ENCODE measurements at places on chromosomes 4 and X.

GRCh38 chr4:3287972-3288570 lies 4.8 kb upstream of the RGS12 start:
- no peak for DNase-seq

DNA sequence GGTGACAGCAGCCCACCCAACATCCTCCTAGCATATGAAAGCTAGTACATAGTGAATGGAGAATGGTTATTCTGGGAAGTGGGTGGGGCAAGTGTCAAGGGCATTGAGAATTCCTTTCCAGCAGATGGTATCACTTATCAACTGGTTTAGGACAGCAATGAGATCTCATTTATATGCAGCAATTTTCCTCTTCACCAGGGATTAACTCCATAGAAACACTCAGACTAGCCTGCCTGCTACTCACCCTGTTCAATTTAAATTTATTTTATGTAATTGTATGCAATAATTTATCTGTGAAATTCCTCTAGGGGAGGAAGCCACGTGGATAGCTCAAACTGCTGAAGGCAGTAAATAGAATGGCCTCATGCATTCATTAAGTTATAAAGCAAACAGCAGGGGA lies 101.6 kb upstream of the MID1IP1 start:
- DNase-seq, result no peak

GRCh38 chrX:119758731-119759247 lies 401 bp downstream of the SOWAHD start:
- peak; percentile 23 for DNase-seq

DNA sequence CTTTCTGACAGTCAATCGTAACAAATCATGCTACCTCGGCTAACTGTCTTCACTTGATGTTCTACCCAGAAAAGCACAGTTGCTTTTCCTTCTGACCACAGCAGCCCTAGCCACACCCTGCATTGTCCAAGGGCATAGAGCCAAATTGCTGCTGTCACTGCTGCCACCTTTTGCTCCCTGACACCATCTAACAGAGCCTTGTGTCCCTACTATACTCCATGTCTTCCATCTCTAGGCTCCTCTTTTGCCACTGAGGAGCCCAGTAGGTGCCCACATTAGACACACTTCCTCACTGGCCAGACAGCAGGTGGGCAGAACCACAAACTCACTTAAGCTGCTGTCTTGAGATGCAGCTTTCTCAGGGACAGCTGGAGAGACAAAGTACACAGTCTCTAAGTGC lies 91.4 kb downstream of the ANXA3 start:
- DNase-seq, result no peak

DNA sequence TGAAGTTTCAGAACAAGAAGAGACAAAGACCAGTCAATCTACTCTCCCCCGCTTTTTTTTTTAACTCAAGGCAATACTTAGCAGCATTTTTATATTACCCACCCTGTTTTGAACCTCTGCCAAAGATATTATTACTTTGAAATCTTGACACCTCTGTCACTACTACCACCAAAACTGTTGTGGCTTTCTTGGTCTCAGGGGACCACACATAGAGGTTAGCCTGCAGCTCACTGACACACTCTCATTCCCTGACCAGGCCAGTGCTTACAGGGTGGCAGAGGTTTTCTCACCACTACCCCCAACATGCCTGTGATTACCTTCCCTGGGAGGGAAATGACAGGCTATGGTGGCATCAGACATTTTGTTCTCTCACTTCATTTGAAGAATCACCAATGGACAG lies 137.4 kb upstream of the STIM2 start:
- no peak for DNase-seq

DNA sequence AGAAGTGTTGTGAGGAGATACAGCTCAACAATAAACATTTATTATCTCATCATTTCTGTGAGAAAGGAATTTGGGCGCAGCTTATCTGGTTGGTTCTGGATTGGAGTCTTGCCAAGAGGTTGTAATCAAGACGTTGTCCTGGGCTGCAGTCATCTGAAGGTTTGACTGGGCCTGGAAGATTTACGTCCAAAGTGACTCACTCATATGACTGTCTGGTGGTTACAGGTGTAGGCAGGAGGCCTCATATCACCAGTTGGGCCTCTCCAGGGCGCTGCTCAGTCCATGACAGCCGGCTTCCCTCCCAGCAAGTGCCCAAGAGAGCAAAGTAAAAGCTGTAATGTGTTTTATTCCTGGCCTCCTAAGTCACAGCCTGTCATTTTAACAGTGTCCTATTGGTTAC lies 106.3 kb downstream of the USP46 start:
- no peak for DNase-seq

GRCh38 chr4:39970671-39971640 lies 6.8 kb downstream of the PDS5A start:
- no peak for DNase-seq

- DNase-seq, result no peak
Measured at GRCh38 chrX:35006361-35006760, 63.8 kb downstream of the FAM47B start.

DNA sequence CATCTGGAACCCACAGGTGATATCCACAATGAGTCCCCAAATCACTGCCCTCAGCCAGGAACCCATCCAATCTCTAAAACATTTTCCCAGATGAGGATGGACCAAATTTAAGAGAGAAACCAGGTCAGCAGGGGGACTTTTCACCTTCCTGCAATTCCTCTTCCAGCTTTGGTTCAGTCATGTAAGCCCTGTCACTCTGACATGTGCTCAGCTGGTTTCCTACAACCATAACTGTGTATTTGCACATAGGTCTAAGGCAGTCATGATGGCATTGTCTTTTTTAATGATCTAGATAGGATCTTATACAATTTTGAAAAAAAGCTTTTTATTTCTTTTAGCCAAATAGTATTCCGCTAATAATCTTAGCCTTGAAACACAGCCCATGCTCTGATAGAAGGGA lies 6.5 kb downstream of the CXXC4 start:
- DNase-seq, result no peak

DNA sequence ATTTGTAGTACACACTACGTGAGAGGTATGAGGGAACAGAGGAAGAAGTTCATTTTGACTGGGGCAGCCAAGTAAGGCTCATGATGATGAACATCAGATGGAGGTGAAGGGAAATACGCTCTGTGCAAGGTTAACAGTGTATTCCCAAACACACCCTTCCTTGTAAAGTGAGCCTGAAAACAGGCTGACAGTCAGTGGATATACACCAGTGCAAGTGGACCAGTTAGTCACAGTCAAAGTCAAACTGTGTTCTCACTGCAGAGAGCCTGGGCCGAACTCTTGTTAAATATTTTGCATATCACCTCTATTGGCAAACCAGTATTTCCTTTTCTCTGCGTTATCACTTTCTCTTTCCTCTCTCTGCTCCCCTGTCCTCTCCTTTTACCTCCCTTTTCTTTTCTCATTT lies 23.4 kb upstream of the RHOH start:
- no peak for DNase-seq

- DNase-seq, result no peak
Measured at GRCh38 chr4:140575489-140575888, 6.7 kb upstream of the UCP1 start.

DNA sequence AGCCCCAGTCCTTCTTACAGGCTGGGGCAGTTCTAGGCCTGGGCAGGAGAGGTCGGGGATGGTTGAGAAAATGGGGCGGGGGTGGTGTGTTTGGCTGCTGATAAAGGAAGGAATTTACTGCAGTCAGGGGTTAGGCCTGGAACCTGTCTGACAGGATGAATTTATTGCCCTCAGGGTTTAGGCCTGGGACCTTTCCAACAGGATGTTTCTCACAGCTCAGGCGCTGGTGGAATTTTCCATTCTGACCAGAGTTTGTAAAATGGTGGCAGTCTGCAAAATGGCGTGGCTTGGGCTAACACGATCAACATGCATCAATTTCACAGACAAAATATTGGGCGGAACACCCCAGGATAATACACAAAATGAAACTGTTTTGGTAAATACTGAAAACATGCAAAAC lies 83.5 kb upstream of the SPIN4 start:
- DNase-seq, result no peak

GRCh38 chrX:103688946-103689345 lies 2.4 kb upstream of the MORF4L2 start:
- no peak for DNase-seq

- no peak for DNase-seq
Measured at GRCh38 chr4:61994036-61994435, 793.9 kb downstream of the ADGRL3 start.

GRCh38 chrX:154308108-154308946 lies 12.7 kb downstream of the TKTL1 start:
- peak; percentile 42 for DNase-seq

DNA sequence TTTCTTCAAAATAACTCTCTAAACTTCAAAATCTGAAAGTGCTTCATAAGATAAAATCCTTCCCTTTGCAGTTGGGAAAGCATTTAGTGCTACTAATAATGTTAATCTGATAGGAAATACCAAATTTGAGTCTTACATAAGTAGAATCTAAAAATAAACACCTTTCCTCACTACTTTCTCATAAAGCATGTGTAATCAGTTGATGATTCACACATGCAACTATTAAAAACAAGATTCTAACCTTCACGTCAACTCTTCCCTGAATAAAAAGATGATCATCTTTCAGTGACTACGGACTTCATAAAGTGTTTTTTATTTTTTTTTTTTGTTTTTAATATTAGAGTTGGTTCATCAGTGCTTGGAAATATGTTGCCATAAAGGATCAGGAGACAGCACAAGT lies 172.6 kb downstream of the ACTRT1 start:
- no peak for DNase-seq

DNA sequence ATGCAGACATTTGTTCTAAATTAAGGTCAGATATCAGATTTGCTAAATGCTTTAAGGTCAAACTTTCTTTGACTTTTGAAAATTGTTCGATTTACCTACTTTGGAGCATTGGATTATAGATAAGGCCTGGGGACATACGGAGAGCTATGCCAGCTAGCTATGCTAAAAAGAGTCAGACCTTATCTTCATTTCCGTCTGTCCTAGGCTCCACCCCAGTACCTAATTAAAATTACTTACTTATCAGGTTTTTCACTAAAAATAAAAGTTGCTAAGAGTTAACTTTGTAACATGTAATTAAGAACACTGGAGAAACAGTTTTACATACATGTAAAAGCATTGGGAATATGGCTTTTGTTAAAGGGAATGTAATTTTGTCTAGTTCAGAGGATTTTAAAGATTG lies 7.1 kb upstream of the TMEM35A start:
- no peak for DNase-seq

DNA sequence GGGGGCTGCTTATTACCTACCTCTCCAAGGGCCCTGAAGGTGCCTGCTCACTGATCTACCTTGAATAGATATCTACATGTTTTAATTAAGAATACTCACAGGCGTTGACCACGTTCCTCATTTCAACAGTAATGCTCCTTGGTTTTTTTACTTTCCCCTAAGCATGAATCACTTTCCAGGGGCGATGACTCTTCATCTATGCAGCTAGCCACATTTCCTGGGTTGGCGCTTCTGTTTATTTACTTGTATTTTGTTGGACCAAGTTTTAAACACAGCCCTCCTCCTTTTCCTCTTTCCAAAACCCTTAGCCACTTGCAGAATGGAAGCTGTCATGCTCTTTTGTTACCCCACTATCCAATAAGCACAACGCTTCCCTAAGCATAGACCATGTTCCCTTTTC lies 50.8 kb downstream of the CBLL2 start:
- DNase-seq, result no peak

GRCh38 chr4:94338681-94339351 lies 3.8 kb downstream of the HPGDS start:
- DNase-seq, result no peak
